ENCODE measurements at places on chromosomes 5 and 9. TPM values are rescaled to one million over a fixed set of nuclear protein-coding genes. Genes with fewer than 3 reads are reported as not detected.

The ROPN1L gene
- 2.0 TPM for polyA plus RNA-seq

The PRUNE2 gene
- polyA plus RNA-seq, result 34.8 TPM

The SLC22A4 gene
- 0.76 TPM for polyA plus RNA-seq

The KLF4 gene
- 9.1 TPM for polyA plus RNA-seq

The SLC27A6 gene
- 0.68 TPM for polyA plus RNA-seq

The LMX1B gene
- not detected for polyA plus RNA-seq

The OR1Q1 gene
- polyA plus RNA-seq, result not detected

The PCDHB9 gene
- polyA plus RNA-seq, result 30.1 TPM

The CCL21 gene
- polyA plus RNA-seq, result not detected

The PCDHA7 gene
- 0.25 TPM for polyA plus RNA-seq

The DBH gene
- polyA plus RNA-seq, result 4.9 TPM

The EFCAB9 gene
- polyA plus RNA-seq, result not detected

The FGD3 gene
- 6.5 TPM for polyA plus RNA-seq

The TCERG1 gene
- 13.0 TPM for polyA plus RNA-seq

The SURF2 gene
- 75.0 TPM for polyA plus RNA-seq

The PCDH1 gene
- polyA plus RNA-seq, result 35.4 TPM

The IL3 gene
- not detected for polyA plus RNA-seq

The OTP gene
- polyA plus RNA-seq, result 9.6 TPM

The ASTN2 gene
- 41.2 TPM for polyA plus RNA-seq

The PTTG1 gene
- 172 TPM for polyA plus RNA-seq

The ZNF484 gene
- polyA plus RNA-seq, result 1.8 TPM

The BRINP1 gene
- polyA plus RNA-seq, result 25.0 TPM

The PCDHGB5 gene
- polyA plus RNA-seq, result 4.0 TPM

The NSG2 gene
- polyA plus RNA-seq, result 32.7 TPM

The JAKMIP2 gene
- 14.9 TPM for polyA plus RNA-seq

The ACTBL2 gene
- not detected for polyA plus RNA-seq

The TMEM232 gene
- polyA plus RNA-seq, result 1.6 TPM

The GPR150 gene
- 1.4 TPM for polyA plus RNA-seq

The CDC20B gene
- 0.15 TPM for polyA plus RNA-seq

The C5orf58 gene
- not detected for polyA plus RNA-seq

The TICAM2 gene
- not detected for polyA plus RNA-seq

The LVRN gene
- not detected for polyA plus RNA-seq

The NR6A1 gene
- polyA plus RNA-seq, result 0.53 TPM

The SAPCD2 gene
- 65.8 TPM for polyA plus RNA-seq

The BARHL1 gene
- polyA plus RNA-seq, result 14.4 TPM

Measured in brain (organoid and tissue), 16 donors.